CD4-positive, alpha-beta memory T cell (primary cell): ENCODE measurements at places on chromosomes 5 and 9. TPM values are rescaled to one million over a fixed set of nuclear protein-coding genes. Genes with fewer than 3 reads are reported as not detected.

Gene CCDC152
- polyA plus RNA-seq: 2.4 TPM

Gene STOM
- 254 TPM for polyA plus RNA-seq

Gene FGF10
- polyA plus RNA-seq: not detected

Gene PTGS1
- polyA plus RNA-seq: not detected

Gene PCDHB15
- not detected for polyA plus RNA-seq

Gene ANKRD31
- polyA plus RNA-seq: not detected

Gene SMIM33
- polyA plus RNA-seq: 0.94 TPM

Gene MTREX
- polyA plus RNA-seq: 28.8 TPM

Gene CFAP90
- not detected for polyA plus RNA-seq

Gene TAS2R1
- polyA plus RNA-seq: not detected

Gene CTSV
- polyA plus RNA-seq: not detected

Gene RXRA
- 1.0 TPM for polyA plus RNA-seq

Gene RAB3C
- polyA plus RNA-seq: not detected

Gene POU4F3
- not detected for polyA plus RNA-seq

Gene PCDHB16
- polyA plus RNA-seq: not detected

Gene CNTFR
- polyA plus RNA-seq: not detected

Gene STK10
- polyA plus RNA-seq: 24.6 TPM

Gene EGFL7
- polyA plus RNA-seq: not detected
